Activated CD4-positive, alpha-beta T cell treated with anti-CD3 and anti-CD28 coated beads, Interleukin-10, Interleukin-2, amounts not matched to agents 100 ng/mL and 50 ng/mL, durations not matched to agents 16 hours and 8 hours (primary cell): ENCODE measurements at places on chromosomes 2 and 18.

GRCh38 chr2:219719521-219719920 is 92.1 kb downstream of the SLC4A3 start:
- DNase-seq: no peak

DNA sequence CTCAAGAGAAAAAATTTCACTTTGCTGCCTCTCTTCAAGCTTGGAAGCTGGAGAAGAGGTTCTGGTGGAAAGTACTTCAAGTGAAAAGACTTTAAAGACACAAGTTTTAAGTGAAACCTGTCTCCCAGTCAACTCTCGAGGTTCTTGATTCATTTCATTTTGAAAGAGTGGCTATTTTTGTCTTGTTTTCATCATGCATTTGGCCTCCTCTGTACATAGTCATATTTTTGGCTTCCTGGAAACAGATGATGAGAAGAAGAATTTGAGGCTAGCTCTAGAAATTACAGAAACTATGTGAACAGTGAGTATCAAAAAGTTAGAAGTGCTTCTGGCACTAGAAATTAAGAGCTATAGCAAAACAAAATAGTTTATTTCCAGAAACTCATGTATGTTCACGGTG is 124.8 kb downstream of the DTNA start:
- DNase-seq: peak; percentile 42

GRCh38 chr2:5175231-5175630 is 517.0 kb upstream of the SOX11 start:
- no peak for DNase-seq

GRCh38 chr2:152115952-152116351 is 17.1 kb upstream of the CACNB4 start:
- DNase-seq: no peak

DNA sequence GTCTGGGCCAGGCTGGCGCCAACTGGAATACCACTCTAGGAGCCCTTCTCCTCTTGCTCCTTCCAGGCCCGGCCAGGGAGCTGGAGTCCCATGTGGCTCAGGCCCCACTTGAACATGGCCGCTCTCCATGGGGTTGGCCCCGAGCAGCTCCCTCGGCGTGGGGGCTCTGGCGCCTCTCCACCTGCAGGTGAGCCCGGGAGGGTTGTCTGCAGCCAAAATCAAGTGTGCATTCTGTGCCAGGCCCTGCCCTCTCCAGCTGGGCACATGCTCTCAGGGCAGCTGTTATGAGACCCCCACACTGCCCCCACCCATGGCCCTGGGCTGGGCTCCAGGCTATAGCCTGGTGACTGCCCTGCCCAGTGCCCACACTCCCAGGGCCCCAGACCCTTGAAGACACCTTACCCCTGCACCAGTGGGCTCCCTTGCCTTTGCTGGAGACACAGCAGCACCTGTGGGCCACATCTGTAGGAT is 45.8 kb upstream of the HS6ST1 start:
- DNase-seq: no peak

- DNase-seq: no peak
Measured at GRCh38 chr2:205496370-205496769, 185.9 kb upstream of the NRP2 start.

DNA sequence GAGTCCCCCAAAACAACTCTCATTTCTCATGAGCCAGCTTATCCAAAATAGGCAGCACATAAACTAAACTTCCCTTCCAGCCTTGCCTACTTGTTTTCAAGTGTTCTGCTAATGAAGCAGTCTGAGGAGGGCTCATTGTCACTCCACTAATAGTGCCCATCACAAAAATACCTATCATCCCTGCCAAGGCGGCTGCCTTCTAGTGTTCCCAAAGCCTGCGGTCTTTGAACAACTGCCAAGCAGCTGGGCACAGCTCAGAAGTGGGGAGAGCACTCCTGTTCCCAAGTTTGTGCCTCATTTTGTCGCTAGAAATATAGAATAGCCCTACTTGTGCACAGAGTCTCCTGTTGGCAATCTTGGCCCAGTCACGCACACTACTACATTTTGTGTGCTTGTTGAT is 50.3 kb downstream of the DTNA start:
- no peak for DNase-seq

GRCh38 chr18:26255695-26256622 is 29.7 kb downstream of the TAF4B start:
- no peak for DNase-seq

- DNase-seq: peak; percentile 64
Measured at GRCh38 chr2:100262555-100263320, 59.6 kb downstream of the LONRF2 start.

- DNase-seq: no peak
Measured at GRCh38 chr2:170766693-170767092, 3.5 kb upstream of the ERICH2 start.

GRCh38 chr18:67456711-67457110 is 59.8 kb downstream of the DSEL start:
- no peak for DNase-seq

- DNase-seq: no peak
Measured at GRCh38 chr2:112790305-112790704, 6.0 kb upstream of the IL1A start.

DNA sequence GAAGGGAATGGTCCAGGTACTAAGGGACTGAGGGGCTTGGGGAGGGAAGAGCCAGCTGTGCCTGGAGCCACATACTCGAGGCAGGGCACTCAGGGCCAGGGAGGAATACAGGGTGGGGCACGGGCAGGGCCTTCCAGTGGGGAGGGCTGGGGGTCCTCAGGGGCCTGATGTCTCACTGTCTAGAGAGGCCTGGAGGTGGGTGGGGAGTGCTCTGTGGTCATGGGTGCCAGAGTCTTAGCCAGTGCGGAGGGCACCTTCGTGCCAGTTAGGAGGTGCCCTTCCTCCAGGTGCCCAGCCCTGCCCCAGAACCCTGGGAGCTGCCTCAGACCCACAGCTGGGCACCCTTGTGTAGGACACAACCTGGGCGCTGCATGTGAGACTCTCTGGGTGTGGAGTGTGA is 81.2 kb downstream of the SMAD7 start:
- no peak for DNase-seq

GRCh38 chr18:48781988-48782363 is 168.8 kb downstream of the SMAD7 start:
- no peak for DNase-seq

GRCh38 chr2:120773186-120773800 is 37.6 kb downstream of the GLI2 start:
- no peak for DNase-seq

DNA sequence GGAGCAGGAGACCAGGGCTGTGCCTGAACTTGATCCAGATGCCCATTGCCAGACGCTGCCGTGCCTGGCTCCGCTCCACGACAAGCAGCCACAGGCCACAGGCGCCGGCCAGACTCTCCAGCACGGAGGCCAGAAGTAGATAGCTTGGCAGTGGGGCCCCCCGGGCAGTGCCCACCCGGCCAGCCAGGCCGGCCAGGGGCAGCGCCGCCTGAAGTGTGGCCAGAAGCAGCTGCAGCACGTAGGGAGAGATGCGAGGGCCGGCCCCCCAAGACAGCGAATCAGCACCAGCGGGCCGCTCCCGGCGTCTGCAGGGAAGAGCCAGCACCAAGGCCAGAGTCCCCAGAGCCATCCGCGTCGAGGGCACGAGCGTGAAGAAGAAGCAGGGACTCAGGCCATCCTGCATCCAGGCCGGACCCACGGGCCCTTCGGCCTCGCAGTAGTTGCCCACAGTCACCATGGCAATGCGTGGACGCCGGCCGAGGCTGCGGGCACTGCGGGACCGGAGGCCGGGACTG is 484 bp downstream of the ABCB6 start:
- no peak for DNase-seq

- DNase-seq: no peak
Measured at GRCh38 chr2:49306925-49307324, 152.6 kb upstream of the FSHR start.
